RCC 7860 (cell line): ENCODE measurements at places on chromosomes 6 and 20.
A peak's percentile ranks its signal among the peaks of the same experiment; 100 is the strongest.

DNA sequence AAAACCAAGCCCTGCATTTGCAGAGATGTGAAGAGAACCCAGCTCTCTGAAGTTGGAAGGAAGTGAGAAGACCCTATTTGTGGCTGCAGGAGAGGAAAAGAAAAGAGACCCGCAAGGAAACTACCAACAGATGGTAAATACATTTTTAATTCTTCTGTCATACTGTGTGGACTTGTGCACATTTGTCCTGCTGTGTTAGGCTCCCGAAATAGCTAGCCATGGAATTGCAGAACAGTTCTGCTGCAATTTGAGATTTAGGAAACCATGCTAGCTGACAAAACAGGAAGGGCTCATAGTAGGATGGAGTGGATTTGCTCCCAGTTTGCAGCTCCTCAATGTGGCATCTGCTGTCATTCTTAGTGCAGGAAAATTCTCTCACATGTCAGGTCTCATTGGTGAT is 12.1 kb upstream of the ATXN1 start:
- no peak for DNase-seq

GRCh38 chr6:90000864-90001731 is 106.8 kb downstream of the GJA10 start:
- no peak for DNase-seq

DNA sequence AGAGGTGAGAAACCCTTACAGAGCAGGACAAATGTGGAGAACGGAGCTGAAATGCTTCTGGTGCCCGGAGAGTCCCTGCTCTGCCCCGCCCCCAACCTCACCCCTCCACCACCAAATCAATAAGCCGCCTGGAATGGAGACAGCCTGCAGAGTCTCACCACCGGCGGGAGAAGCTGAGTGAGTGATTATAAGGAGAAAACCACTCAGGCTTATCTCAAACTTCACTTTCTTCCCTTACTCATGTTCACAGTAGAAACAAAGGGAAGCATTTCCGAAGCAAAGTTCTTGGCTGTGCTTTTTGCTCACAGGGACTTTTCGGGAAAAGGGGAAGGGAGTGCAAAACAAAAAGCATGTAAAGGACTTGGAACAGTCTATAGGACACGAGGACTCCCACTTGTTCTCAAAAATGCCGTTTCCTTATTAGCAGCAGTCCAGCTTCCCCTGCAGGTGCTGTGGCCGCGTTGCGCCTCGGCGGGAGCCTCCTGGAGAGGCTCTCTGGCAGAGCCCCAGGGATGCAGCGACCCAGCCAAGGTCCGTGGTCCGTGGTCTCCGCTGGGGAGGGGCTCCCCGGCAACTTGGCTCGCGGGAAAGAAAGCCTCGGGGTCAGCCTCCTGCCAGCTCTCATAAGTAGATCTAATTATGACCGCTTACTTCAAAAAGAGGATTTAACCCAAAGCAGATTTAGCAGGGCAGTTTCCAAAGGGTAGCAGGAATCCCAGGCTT is 64.8 kb upstream of the TMEM30A start:
- no peak for DNase-seq

DNA sequence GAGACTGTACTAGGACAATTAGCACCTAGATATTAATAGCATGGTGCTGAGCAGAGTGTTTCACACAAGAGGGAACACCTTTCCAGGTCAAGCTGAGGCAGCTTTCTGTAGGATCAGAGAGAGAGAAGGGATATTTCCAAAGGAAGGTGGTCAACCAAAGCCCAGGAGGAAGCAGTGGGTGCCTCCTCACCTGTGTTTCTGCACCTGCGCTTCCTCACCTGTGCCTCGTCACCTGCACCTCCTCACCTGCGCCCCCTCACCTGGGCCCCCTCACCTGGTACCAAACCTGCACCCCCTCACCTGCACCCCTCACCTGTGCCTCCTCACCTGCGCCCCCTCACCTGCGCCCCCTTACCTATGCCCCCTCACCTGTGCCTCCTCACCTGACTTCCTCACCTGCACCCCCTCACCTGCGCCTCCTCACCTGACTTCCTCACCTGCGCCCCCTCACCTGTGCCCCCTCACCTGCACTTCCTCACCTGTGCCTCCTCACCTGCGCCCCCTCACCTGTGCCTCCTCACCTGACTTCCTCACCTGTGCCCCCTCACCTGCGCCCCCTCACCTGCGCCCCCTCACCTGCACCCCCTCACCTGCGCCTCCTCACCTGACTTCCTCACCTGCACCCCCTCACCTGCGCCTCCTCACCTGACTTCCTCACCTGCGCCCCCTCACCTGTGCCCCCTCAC is 67.9 kb downstream of the TTLL2 start:
- DNase-seq: no peak

- DNase-seq: peak; percentile 18
Observed at GRCh38 chr6:144718431-144718830, 433.3 kb downstream of the UTRN start.

DNA sequence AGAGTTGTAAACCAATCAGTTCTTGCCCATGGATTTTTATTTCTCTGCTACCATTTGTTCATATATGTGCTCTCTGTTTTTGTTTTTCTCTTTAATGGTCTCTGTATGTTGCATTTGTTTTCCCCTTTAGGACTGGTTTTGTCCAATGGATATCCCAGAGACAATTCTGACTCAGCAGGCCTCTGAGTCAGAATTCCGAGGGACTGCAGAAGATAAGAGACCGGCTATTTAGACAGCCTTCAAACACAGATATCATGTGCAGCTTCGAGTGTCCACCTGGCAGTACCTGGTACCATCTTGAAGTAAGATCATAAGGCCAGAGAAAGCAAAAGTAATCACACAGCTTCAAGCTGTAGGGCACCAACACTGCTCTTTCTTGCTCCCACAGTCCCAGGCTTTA is 125.5 kb downstream of the ELOVL4 start:
- DNase-seq: no peak

DNA sequence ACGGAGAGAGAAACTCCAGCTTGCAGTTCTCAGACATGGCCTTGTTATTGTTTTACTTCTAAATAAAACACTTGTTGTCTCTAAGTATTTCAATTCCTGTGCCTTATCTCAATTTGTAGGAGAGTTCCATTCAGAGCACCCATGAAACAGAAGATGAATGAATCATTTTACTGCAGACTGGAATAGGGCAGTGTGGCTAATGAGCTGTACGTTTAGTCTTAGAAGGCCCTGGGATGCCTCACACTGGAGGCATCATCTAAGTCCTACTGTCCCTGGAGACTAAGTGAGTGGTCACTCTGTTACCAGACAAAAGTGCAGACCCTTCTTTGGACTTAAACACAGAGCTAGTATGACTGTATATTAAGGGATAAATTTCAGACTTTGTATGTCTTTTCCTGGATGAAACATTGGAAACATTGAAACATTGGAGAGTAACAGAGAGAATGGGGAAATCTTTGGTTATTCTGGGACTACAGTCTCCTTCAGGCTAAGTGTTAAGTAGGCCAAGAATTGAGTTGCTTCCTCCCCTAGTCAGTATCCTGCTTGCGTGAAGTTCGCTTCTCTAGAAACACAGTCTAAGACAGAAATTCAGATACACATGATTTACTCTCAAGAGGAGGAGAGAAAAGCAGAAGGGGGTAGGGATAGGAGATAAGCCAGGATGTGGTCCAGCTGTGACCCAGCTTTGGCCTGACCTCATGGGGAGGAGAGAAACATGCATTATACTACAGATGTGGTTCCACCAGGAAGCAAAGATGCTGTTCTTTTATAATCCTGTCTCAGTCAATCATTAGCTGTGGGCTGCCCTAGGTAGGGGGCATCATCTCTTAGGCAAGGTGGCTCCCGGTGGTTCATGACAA is 167.4 kb upstream of the BMP2 start:
- no peak for DNase-seq

GRCh38 chr20:10388597-10388996 is 45.4 kb downstream of the MKKS start:
- DNase-seq: no peak
